Left lung (tissue), 14 donors: ENCODE measurements at places on chromosomes 1 and 21. TPM values are rescaled to one million over a fixed set of nuclear protein-coding genes. Genes with fewer than 3 reads are reported as not detected.

- no peaks in the 10 kb centered on the region for H3K4me1 ChIP-seq
- H3K27ac ChIP-seq, result no peak overlapping the region
- H3K36me3 ChIP-seq, result no peaks in the 10 kb centered on the region
- H3K27me3 ChIP-seq, result no peaks in the 10 kb centered on the region
- no peak overlapping the region for H3K4me3 ChIP-seq
- DNase-seq, result no peak
These were observed 36.1 kb downstream of the L1TD1 start for GRCh38 chr1:62230718-62231117.

The TSPAN2 gene
- 7.9 TPM for polyA plus RNA-seq

The SPRR2F gene
- not detected for polyA plus RNA-seq

DNA sequence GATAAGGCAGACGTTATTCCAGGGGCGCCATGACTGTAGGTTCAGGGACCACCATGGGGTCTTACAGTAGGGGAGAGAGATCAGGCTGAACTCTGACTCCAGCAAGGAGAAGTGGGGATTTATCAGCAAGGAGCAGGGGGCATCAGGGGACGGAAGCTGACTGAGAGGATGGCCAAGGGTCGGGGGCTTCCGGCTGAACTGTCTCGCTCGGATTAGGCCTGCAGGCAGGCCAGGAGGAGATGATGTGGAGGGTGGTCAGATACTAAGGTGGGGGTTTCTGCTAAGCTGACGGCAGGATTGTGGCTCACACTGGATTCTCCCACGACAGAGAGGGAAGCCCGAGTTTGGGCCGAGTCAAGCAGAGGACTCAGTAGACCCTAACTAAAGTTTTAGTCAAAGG lies 186.9 kb upstream of the VAMP3 start:
- no peaks in the 10 kb centered on the region for H3K4me1 ChIP-seq
- no peak for DNase-seq
- H3K27me3 ChIP-seq, result no peaks in the 10 kb centered on the region
- H3K36me3 ChIP-seq, result no peaks in the 10 kb centered on the region

The CTXND2 gene
- polyA plus RNA-seq, result not detected

DNA sequence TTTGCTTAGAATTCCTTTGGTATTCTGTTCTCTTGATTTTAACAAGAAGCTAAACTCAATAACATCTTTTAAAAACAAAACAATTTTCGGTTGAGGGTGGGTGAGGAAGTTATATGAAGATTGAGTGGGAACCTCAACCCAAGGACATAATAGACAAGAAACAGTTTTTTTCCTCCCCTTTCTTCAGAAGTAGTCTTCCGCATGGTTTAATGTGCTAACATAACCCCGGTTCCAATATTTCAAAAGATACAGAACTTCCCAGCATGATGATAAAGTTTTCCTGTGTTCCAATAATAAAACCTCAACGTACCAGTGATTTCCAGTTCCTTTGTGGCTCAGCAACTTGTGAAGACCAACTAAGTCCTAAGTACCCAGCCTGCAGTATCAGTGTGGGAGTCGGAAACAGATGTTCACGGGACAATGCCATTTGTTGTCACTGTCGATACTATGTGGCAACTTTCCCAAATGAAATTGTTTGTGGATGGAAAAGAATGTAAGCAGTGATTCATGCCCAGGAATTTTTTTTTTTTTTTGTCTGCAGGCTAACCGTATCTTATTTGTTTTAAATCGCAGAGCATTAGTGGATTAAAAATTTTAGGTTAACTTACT lies 48.5 kb downstream of the NR5A2 start:
- peak; percentile 53 for DNase-seq
- H3K4me1 ChIP-seq, result peaks cover 6% of the 10 kb centered on the region
- no peaks in the 10 kb centered on the region for H3K36me3 ChIP-seq
- H3K27me3 ChIP-seq, result peaks cover 6% of the 10 kb centered on the region

GRCh38 chr1:63636192-63637105 lies 43.2 kb downstream of the PGM1 start:
- no peak for DNase-seq
- H3K4me3 ChIP-seq, result no peak overlapping the region
- H3K27ac ChIP-seq, result no peak overlapping the region
- H3K4me1 ChIP-seq, result no peaks in the 10 kb centered on the region

DNA sequence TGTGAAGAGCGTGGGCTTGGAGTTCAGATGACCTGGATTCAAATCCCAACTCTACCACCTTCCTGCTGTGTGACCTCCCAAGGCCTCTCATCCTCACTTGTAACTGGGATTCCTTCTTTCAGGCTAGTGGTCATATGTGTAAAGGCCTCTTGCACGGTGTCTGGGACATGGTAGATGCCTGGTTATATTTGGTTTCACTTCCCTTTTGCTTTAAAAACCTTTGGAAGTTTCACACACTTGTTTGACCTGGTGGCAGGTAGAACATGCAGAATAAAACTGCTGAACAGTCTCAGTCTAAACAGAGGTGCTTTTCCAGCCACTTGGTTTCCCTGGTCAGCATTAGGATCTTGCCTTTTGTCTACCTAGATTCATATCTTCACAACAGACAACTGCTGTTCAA lies 37.0 kb upstream of the RCAN3 start:
- H3K4me3 ChIP-seq, result no peak overlapping the region
- no peak for DNase-seq
- no peaks in the 10 kb centered on the region for H3K4me1 ChIP-seq
- H3K27me3 ChIP-seq, result no peaks in the 10 kb centered on the region

GRCh38 chr1:97989094-97989680 lies 68.4 kb upstream of the DPYD start:
- DNase-seq, result no peak
- H3K4me3 ChIP-seq, result no peak overlapping the region
- H3K27me3 ChIP-seq, result no peaks in the 10 kb centered on the region
- H3K4me1 ChIP-seq, result no peaks in the 10 kb centered on the region
- H3K36me3 ChIP-seq, result no peaks in the 10 kb centered on the region

The TTLL10 gene
- polyA plus RNA-seq, result 1.4 TPM
